Activated CD8-positive, alpha-beta T cell treated with anti-CD3 and anti-CD28 coated beads, Interleukin-2, amount 10 ng/mL, durations not matched to agents 7 days and 5 days (primary cell): ENCODE measurements at places on chromosomes 7 and 10. TPM values are rescaled to one million over a fixed set of nuclear protein-coding genes. Genes with fewer than 3 reads are reported as not detected.

DNA sequence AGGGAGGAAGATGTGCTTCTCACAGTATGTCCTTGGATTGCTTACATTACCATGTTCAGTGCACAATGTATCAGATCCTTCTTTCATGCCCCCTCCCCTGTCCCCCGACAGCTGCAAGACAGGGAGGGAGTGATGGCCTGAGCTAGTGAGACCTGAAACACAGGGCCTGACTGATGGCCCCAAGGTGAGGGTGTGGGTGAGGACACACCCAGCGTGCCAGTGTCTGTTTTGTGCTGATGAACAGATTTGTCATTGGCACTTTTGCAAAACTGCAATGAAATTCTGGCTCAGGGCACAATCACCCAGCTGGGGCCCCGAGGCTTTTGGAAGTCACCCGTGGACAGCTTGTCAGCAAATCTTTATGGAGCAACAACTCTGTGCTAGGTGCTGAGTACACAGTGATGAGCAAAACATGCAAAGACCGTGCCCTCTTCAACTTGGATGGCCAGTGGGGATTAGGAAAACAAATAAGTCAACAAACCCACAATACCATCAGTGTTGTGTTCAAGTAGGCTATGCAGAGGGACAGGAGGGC lies 59.4 kb upstream of the EMX2 start:
- no peak overlapping the region for H3K4me3 ChIP-seq
- no peaks in the 10 kb centered on the region for H3K36me3 ChIP-seq

DNA sequence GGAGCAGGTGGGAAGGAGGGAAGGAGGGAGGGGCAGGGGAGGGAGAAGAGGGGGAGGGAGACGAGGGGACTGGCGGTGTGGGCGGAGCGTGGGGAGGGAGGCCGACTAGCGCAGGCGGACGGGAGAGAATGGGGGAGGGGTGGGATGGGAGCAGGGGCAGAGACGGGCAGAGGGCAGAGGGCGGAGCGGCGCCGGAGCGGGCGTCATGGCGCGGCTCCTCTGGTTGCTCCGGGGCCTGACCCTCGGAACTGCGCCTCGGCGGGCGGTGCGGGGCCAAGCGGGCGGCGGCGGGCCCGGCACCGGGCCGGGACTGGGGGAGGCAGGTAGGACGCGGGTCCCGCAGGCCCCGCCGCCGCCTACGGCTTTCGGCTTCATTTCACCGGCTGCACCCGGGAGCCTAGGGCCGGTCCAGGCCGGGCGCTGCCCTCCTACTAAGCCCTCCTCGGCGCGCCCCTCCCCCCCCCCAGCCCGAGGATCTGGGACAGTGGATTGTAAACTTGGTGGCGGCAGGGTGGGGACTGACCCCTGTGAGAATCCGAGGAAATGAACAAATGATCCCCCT lies at the start of gene MSRB2:
Gene MSRB2 (plus strand): TSS at position 176 of the 562 bp plus-strand sequence. CDS start 30 bp downstream, at position 206.
- H3K4me3 ChIP-seq = peak within 1 kb of the TSS; percentile 88
- H3K4me1 ChIP-seq = peaks cover 25% of the 10 kb centered on the region
- peaks cover 4% of the 10 kb centered on the region for H3K36me3 ChIP-seq
- H3K27ac ChIP-seq = peak within 1 kb of the TSS; percentile 82
- DNase-seq = peak; percentile 86
- peaks cover 10% of the 10 kb centered on the region for H3K27me3 ChIP-seq

Gene LGI1
- total RNA-seq = not detected

DNA sequence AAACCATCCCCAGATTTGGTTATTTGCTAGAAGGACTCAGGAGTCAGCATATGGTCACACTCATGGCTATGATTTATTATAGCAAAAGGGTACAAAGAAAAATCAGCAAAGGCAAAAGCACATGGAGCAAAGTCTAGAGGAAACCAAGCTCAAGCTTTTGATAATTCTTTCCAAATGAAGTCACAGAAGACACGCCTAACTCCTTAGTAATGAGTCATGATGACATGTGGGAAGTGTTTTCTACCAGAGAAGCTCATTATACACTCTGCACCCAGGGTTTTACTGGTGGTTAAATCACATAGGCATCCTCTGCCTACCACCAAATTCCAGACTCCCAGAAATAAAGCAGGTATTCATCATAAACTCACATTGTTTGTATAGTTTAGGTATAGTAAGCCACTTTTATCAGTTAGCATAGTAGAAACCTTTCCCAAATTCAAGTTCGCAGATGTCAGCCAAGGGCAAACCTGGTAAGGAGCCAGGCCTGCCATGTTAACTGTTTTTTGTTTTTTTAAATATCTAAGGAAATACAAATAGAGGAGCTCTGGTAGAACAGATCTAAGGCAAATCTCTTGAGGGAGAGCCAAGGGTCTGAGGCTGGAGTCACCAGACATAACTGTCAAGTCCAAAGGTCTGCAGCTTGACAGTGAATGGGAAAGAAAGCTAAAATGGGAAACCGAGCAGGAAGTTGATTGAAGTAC lies 15.4 kb upstream of the HIBADH start:
- no peak for DNase-seq
- H3K4me1 ChIP-seq = no peaks in the 10 kb centered on the region
- no peaks in the 10 kb centered on the region for H3K36me3 ChIP-seq

Gene UNCX
- total RNA-seq = not detected

GRCh38 chr10:96832721-96833219 lies 672 bp downstream of the LCOR start:
- no peaks in the 10 kb centered on the region for H3K27me3 ChIP-seq
- peak overlapping the region; percentile 87 for H3K27ac ChIP-seq
- H3K4me3 ChIP-seq = peak overlapping the region; percentile 84
- peak; percentile 90 for DNase-seq
- peaks cover 6% of the 10 kb centered on the region for H3K36me3 ChIP-seq

- H3K27me3 ChIP-seq = no peaks in the 10 kb centered on the region
- DNase-seq = peak; percentile 49
- no peak overlapping the region for H3K27ac ChIP-seq
- no peaks in the 10 kb centered on the region for H3K4me1 ChIP-seq
- H3K36me3 ChIP-seq = no peaks in the 10 kb centered on the region
Observed at GRCh38 chr10:132836832-132837540, 51.0 kb upstream of the NKX6-2 start.
